ENCODE measurements at places on chromosomes 3 and 15.

DNA sequence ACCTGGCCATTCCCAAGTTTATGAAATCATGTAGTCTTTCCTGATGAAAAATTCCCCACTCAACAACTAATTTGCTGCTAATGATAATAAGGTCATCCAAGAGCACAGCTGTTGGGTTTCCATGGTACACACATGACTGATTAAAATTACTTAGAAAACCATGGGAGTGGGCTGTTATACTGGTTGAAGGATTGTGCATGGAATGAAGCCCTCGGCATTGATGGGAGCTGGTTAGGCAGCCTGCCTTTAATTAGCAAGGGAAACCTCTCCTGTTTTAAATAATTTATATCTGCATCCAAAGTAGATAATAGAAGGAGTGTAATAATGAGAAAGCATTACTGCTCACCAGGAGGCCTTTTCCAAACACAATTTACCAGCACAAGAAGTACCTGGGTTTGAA lies 235.1 kb upstream of the CFAP20DC start:
- no peak for DNase-seq

DNA sequence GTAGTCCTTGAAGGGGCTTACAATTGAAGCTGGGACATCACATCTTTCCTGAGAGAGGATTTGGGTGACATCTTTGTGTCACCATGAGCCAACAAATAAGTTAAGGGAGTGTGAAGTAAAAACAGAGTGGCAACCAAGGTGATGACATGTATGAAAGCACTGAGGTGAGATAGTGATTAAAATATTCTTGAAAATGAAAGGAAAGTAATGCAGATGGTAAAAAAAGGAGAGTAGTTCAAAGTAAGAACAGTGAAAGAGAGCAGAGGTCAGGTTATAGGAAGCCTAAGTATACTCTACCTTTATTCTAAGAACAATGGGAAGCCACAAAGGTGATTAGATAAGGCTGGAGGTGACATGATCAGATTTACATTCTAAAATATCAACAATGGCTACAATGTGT lies 486.1 kb downstream of the DIPK2A start:
- no peak for DNase-seq

DNA sequence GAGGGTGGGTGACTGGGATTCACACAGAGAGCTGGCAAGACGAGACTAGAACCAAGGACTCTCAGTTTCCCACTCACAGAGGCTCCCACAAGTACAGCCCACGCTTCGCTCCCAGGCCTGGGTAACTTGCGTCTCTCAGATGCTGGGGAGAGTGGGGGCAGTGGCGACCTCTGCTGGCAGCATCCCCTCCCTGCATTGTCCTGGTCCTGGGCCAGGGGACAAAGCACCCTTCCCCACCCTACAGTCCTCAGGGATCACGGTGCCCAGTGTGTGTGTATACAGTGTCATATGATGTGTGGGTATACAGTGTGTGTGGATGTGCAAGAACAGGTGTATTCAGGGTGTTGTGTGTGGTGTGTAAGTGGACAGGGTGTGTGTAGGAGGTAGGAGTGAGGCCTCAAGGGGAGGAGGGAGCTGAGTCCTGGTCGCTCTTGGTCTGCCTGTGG lies 12.8 kb downstream of the VILL start:
- DNase-seq, result peak; percentile 71

DNA sequence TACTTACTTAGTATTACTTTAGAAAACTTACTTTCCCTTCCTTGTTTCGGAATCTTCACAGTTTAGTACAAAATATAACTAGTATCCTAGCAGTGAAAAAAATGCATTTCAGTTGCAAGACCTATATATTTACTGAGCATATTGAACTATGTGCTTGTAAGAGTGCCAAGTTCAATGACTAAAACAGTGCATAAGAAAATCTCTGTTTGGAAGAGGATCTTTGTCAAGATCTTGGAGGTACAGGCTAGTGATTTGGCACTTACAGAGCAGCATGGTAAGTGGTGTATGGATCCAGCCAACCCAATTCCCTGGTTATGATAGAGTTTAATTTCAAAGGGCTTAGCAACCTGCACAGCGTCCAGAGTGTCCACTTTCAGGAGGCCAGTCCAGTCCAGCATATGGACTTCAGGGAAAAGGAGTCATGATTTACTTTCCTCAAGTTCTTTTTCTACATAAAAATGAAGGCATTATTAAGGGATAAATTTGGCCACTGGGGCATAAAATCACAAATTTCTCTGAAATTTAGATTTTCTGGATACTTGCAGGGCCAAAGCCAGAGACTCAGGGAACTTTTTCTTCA lies 625.8 kb upstream of the BCHE start:
- no peak for DNase-seq

DNA sequence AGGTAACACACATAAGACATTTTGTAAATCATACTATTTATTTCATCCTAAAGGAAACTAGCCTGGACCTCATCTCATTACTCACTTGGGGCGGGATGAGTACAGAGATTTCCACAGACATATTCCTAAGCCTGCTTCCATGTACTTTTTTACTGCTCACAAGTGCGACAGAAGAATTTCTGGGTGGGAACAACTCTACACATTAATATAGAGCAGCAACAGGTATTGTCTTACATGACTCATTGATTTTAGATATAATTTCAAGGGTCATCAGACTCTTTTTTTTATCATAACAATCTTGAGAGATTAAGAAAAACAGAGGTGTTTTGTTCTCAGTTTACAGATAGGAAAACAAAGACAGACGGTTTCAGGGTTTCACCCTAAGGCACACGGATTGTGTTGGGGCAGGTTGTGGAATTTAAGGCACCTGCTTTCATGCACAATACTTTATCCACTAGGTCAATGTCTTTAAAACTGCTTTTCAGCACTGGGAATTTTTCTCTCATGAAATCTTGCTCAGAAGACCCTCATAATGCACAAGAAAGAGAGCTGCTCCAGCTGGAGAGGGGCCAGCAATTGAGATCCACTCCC lies 186.7 kb upstream of the CDIN1 start:
- DNase-seq, result no peak

- no peak for DNase-seq
These were observed 20.2 kb upstream of the CFAP161 start for GRCh38 chr15:81113861-81114291.

GRCh38 chr3:98739266-98739665 lies 23.9 kb upstream of the ST3GAL6 start:
- no peak for DNase-seq

DNA sequence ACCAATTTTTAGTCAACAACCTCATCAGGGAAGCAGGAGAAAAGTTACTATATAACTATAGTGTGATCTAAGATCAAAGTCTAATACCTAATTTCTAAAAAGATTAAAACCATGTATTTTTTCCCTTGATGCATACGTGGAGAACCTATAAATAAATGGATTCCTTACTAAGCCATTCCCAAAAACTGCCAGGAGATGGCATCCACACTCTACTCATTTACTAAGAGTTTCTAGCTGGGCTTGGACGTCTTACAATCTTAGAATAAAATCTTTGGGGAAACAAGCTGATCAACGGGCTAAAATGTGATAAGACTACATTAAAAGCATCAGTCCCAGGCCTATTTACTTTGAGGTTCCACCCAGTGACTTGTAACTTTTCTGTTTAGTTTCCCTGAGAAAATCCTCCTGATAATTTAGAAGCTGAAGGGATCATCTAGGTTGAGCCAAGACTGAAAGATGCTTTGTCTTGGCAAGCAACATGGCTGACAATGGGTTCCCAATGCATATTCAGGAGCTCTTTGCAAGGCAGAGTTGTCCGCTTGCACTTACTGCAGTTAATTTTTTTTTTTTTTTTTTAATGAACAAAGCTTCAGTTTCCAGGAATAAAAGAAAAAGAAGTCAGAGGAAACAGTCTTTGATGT lies 85.5 kb upstream of the FGF12 start:
- DNase-seq, result no peak

DNA sequence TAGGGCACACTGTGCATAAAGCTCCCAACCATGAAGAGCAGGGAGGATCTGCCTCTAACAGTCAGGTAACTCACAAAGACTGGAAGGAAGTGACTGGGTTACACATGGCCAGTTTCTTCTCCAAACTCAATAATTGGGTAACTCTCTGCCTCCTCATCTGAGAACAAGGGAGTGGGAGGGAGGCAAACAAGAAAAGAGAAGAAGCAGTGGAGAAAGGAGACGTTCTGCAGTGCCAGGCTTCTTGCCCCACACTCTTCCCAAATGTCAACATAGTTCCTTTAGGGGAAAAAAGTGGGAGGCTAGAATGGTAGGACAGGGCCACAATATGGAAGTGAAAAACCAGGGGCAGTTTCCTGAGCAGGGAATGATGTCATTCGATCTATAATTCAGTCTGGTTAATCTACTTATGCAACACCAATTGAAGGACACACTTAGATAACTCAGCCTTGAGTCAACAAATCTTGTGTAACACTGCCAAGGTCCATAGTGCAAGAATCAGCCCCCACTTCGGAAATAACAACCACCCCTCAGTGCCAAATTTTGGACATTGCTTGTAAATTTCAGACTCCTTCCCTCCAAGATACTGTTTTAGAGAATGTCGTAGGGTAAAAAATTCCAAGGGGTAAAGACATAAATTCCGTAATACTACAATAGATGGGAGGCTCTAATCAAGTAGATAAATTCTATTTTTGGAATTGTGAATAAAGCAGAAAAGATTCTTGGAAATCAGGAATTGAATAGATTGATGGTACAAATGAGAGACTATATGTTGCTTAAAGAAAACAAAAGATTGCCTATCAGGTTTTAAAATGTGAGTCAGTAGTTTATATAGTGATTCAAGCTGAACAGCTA lies 143.0 kb downstream of the LPP start:
- no peak for DNase-seq

- DNase-seq, result no peak
These were observed 30.4 kb upstream of the WWTR1 start for GRCh38 chr3:149688122-149688757.

DNA sequence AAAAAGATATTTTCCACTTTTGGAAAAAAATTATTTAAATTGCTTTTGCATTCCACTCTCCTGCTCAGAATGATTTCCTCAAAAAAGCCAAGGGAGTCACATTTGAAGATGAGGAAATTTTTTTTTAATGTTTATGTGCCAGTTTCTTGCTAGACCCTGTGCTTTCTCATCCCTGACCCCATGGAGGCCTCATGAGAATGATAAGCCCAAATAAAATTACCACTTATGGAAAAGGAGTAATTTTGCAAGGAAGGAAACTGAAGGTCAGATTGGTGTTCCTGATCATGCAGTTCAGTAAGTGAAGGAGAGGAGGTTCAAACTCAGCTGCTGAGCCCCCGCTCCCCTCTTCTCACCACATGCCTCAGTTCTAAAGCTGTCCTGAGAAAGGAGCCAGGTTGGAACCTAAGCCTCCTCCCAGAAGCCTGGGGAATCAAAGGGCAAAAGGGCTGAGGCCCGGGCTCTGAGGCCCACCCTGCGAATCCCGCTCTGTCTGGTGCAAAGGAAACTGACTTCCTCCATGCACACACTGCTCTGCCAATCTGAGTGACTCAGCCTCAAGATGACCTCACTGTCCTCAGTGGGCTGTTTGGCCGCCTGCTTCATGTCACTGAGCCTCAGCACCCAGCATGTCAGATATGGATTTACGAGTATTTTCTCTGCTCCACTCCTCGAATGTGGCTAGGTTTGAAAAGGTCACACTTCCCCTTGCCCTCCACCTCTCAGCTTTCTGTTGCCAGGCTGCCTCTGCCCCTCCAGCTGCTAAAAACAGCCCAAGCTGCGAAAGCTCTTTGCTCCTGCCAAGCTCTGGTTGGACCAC lies 56.9 kb upstream of the FLNB start:
- DNase-seq, result peak; percentile 16

GRCh38 chr15:42915654-42916315 lies 4.8 kb downstream of the TTBK2 start:
- DNase-seq, result no peak

DNA sequence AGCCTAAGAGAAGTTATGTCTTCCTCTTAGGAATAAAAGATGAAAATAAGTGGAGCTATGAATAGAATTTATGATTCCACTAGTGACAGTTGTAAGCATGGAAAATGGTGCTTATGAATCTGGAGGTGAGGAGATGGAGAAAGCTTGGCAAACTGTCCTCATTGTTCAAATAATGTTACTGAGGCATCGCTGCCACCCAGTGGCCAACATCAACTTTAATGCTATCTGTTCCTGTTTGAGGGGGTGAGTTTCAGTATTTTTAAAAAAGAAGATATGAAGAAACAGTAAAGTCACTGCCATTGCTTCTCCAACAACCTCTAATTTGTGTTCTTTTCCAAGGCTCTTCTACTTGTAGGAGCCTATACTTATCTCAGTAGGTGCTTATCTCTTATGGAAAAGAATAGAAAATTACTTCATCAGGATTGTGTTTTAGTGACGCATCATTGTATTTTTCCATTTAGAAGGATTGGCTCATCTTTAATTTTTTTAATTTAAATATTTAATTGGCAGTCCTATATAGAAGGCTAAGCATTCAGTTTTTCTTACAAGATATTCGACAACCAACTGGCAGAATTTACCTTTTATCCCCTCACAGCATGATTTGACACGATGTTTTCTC lies 260.4 kb upstream of the P2RY1 start:
- DNase-seq, result peak; percentile 30

All from stimulated activated naive CD8-positive, alpha-beta T cell treated with anti-CD3 and anti-CD28 coated beads, Interleukin-15, Interleukin-2, amounts not matched to agents 100 U/mL and 50 U/mL, for 24 hours (primary cell).